Activated CD4-positive, alpha-beta T cell treated with anti-CD3 and anti-CD28 coated beads for 48 hours (primary cell): ENCODE measurements at places on chromosomes 13 and 19.

DNA sequence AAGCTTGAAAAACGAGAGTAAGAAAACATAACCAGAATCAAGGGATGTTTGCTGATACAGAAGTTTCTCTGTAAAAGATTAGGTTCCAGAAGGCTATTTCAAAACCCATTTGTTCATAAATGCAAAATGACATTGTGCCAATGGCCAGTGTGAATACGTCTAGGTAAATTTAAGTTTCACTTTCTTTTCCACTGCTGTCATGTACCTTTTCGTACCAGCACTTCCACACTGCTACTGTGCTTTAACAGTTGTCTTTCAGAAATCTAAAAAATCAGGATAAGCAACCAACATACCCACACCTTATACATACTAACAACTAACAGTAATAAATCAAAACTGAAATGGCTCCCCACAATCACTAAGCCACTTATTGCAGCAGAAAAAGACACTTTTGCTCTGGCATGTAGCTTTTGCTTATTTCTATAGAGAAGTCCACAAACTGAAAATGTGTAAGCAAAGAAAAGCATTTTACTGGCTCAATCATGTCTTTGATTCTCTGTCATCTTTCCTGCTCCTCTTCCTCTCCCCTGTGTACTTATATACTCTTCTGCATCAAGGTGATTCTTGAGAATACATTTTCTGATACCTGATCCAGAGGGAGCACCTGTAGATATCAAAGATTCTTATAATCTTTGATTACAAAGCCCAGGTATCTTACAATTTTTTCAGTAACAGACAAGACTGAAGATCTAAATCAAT lies 34.3 kb downstream of the ELF1 start:
- no peak for DNase-seq

GRCh38 chr13:65342541-65343337 lies 1887.4 kb downstream of the PCDH9 start:
- no peak for DNase-seq

DNA sequence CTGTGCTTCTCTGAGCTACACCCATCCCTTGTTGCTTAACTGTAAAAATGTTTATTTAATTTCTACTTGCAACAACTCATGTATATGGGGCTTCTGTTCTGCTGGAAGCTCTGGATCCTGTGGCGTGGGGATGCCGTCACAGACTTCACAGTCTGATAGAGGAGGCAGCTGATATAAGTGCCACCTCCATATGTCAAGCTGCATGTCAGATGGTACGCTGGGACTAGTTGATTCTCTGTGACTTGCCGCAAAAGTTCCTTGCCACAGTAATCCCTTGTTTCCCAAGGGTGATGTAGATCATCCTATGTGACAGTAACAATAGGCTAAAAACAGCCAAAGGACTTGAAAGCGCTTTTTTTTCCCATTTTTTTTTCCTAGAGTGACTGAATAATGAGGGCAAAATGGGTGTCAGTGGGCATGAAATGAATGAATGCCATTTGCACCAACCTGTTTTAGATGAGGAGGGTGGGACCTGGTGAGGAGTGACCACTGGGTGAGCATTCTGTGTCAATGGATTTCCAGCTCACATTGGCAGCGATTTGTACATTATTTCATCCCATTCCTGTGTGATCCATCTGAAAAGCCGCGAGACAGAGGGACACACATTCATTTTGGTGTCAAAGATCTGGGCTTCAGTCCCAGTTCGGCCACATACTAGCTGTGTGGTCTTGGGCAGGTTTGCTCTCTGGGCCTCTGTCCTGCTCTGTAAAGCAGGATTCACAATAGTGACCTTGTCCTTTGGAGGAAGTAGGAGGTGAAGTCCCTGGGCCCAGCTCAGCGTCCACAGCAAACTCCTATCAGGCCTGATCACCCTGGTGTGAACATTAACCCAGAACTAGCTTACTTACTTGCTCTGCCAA lies 88.9 kb upstream of the RNF113B start:
- DNase-seq, result no peak

GRCh38 chr13:106029676-106030290 lies 505.7 kb downstream of the EFNB2 start:
- no peak for DNase-seq

DNA sequence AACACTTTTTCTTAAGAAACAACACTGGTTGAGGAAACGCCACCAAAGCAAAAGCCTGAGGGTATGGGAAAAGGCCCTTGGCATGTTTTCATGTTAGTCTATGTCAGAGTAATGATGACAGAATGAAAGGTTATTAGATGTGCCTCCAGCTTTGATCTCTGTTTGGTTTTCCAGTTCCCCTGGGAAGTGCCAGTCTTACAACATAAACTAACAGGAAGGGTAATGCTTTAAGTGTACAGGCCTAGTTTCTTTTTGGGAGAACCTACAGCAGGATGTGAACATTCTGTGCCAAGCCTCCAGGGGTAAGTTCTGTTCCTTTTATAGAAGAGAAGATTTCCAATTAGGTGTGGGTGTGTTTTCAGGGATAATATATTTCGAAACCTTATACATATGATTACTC lies 121.7 kb downstream of the FNDC3A start:
- DNase-seq, result no peak

GRCh38 chr13:99859178-99860177 lies 112.1 kb downstream of the ZIC5 start:
- peak; percentile 87 for DNase-seq

DNA sequence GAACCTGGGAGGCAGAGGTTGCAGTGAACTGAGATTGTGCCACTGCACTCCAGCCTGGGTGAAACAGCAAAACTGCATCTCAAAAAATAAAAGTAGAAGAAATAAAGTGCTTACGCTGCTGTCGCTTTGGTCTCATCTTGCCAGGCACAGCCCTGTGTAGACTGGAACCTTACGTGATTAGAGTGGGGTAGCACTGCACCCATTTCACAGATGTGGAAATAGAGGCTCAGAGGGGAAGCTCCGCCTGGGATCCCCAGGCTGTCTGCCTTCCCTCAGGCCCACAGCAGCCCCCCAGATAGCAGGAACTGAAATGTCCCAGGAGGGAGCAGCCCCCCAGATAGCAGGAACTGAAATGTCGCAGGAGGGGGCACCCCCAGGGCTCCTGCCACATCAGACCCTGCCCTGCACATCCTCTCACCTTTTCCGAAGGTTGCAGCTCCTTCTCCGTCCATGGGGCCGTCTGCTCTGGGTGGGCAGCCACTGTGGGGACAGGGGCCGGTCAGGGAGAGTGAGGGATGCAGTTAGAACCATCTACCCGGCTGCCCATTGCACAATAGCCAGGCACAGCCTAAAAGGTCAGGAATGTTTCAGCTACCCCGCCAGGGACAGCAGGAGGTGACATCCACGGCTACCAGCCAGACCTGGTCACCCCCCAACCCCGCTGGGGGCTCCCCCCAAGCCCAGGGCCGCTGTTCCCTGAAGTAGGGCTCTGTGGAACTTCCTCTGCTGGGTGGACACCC lies 1.9 kb downstream of the PLIN4 start:
- DNase-seq, result no peak

GRCh38 chr19:12205296-12205695 lies 42.4 kb downstream of the ZNF136 start:
- DNase-seq, result no peak

DNA sequence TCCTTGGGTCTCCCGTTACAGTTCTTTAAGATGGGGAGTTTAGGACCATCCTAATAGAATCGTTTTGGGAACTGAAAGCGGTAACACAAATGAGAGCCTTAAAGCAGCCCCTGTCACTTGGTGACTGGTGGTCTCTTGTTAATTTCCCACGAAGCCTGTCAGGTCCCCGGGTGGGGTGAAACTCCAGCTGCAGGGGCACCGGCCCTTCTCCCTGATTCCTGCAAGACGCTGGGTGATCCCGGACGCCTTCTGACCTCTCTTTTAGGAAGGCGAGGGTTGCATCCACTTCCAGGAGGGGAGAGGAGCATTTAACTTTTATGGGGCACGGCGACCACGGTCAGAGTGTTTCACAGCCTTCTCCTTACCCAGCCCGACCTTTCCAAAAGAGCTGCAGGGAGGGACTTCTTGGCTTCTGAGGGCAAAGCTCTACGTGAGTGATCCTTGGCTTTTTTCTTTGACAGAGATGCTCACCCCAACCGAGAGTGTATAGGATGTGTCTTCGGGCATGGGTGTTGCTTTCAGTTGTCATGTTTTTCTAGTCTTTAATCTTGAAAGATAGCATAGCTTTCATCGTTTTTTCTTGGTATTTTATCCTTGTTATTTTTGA lies 688 bp downstream of the ZNF225 start:
- peak; percentile 11 for DNase-seq

DNA sequence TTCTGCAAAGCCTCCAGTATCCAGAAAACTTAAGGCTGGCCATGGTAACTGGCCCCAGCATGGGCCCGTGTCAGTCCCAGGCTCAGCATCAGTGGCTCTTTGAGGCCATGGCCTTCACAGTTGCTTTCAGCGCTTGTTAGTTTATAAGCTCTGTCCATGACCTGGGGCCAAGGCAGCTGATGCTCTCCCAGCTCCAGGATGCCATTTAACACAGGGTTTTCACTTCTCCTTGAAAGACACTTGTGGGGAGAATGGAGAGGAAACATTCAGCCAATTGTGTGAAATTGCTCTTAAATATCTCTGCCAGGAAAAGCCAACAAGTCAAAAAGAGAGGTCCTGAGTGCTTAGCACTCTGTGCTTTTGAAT lies 321.3 kb downstream of the FOXO1 start:
- DNase-seq, result no peak

DNA sequence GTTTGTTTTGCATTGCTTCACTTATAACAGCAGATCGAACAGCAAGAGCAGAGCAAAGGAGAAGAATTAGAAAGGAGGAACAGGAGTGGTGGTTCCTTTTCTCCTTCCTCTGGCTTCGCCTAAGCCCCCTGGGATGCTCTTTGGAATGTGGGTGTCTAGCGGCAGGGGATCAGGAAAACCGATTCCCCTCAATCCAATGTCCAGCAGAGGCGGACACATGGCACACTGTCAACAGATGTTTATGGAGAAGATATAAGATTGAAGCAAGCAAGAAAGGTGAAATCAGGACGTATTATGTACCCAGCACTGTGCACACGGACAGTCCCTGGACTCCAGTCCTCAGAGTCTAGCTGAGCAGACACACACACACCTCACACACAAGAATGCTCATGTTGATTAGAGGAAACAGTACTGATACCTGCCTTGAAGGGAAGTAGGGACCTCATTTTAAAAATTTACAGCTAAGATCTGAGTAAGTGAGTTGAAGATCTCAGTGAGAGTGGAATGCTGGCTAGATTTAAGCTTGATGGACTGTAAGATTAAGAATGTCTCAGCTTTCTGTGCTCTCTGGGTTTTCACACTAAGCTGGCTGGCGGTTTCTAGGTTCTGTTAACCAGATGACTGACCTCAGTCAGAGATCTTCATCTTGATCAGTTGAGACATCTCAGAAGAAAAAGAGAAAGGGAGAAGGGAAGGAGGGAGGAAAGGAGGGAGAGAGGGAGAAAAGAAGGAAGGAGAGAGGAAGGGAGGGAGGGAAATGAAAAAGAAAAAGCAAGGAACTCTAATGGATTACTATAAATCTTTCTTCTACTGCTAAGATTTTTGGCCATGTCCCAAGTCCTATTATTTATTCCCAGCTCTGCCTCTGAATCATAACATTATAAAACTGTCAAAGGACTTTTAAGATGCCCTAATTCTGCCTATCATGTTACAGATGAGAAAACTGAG lies 44.8 kb downstream of the FLT1 start:
- no peak for DNase-seq

GRCh38 chr13:94712812-94713560 lies 641 bp upstream of the SOX21 start:
- DNase-seq, result peak; percentile 27

GRCh38 chr13:39263033-39263432 lies 224.8 kb downstream of the NHLRC3 start:
- peak; percentile 66 for DNase-seq

GRCh38 chr13:83752141-83752540 lies 130.1 kb downstream of the SLITRK1 start:
- no peak for DNase-seq

- no peak for DNase-seq
Measured at GRCh38 chr13:46675016-46675415, 121.9 kb downstream of the ESD start.

GRCh38 chr19:50300814-50301606 lies 28.2 kb downstream of the KCNC3 start:
- peak; percentile 29 for DNase-seq

DNA sequence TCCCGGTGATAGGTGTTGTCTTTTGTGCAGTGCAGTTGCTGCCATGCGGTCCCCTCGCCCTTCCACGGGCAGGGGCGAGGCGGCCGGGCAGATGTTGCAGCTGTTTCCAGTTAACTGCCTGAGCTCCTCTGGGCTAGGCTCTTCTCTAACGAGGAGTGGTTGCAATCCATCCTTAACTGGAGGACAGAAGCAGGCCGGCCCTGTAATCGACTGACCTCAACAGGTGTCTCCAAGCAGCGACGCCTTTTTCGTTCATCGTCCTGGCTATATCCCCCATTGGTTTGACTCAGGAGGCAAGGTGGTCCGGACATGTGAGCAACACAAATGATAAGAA lies 1.9 kb upstream of the TSC22D1 start:
- no peak for DNase-seq

DNA sequence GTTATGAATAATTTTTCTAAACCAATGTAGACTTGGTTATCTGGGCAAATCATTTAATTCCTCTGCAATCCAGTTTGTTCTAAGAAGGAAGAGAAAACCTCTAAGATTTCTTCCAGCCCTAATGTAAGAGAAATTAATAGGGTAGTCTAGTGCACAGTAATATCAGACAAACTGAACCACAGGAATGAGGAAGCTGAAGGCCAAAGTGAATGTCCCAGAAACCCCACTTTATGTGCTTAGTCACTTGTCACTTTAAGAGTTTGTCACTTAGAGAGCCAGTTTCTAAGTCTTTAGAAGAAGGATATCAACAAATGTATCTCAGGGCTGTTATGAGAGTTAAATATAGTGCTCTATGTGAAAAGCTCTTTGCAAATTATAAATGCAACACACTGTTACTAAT lies 750.6 kb downstream of the DIAPH3 start:
- DNase-seq, result no peak

- peak; percentile 28 for DNase-seq
Measured at GRCh38 chr19:35797663-35798062, 15.0 kb downstream of the PRODH2 start.

DNA sequence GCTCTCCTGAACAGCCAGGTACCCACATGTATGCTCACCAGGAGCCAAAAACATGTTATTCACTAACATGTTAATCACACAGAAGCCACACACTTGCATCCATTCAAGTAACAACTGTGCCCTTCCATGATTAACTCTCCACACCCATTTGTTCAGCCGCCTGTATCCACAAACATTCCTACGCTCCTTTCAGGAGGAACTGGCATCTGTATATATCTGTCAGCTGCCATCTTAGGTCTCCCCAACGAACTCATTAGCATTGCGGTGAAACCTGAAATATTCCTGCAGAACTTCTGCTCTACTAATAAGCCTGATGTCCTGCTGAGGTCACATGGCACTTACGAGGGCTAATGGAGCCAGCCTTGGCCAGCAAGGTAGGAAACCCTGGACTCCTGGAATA lies 33.0 kb downstream of the OLFM2 start:
- no peak for DNase-seq

- DNase-seq, result peak; percentile 58
Measured at GRCh38 chr19:3094601-3095440, 659 bp downstream of the GNA11 start.

GRCh38 chr19:10784257-10784656 lies 51.8 kb downstream of the TMED1 start:
- DNase-seq, result no peak
